ENCODE measurements at places on chromosomes 4 and X.

DNA sequence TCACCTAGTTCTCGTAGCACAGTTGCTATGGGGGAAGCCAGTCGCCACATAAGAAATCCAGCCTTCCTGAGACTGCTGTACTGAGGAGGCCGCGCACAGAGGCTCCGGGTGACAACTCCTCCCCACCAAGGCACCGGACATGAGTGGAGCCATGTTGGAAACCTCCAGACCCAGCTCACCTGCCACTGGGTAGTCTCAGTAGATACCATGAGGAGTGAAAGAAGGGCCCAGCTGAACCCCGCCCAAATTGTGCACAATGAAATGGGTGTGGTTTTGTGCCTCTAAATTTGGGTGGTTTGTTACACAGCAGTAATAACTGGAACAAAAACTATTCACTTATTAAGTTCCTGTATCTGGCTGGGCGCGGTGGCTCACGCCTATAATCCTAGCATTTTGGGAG, 198.7 kb downstream of the BCOR start:
- no peak for DNase-seq

DNA sequence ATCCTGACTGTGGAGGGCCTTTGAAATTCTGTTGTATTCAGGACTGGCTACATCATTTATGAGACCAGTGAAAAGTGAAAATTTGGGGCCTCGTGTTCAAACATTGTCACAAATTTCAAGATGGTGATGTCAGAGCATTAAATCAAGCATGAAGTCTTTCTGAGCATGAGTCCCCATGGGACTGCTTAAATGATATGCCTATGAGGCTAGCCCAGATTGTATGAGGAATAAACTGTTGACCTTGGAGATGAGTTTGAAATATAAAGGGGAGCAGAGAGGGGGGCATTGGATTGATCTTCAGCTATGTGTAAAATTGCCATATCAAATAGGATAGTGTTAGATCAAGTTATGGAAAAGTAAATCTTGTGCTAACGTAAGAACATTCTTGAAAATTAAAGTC, 230.0 kb downstream of the SPANXN3 start:
- no peak for DNase-seq

DNA sequence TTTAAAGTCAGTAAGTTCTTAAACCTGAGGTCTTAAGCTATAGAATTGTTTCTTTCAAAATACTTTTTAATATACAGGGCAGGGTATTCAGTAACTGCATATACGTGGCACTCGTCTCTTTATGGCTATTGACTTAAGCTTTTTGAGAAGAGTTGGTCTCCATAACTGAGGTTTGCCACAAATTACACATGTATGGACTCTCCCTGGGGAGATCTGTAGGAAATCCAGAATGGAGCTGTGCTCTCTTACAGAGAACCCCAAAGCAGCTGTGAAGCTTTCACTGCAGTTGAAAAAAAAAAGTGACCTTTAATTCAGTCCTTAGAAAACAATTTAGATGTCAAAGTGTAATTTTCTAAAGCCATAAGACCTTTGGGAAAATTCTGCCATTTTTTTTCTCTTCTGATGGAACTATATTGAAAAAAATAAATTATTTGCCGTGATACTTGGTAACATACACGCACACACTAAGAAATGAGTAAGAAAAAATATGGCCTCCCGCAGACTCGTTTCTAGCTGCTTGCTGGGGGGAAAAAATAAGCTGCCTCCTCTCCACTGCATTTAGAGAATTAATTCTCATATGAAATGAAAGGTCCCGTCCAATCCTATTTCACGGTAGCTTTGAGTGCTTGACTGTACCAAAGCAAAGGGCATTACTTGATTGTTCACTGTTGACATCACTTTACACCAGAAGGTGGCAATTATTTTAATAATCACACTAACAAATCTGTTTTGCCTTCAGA, 159.4 kb upstream of the TENM3 start:
- no peak for DNase-seq

- no peak for DNase-seq
Measured at GRCh38 chr4:5340991-5341451, 289.7 kb downstream of the STK32B start.

- no peak for DNase-seq
Measured at GRCh38 chrX:150227873-150228410, 135.2 kb upstream of the MAMLD1 start.

DNA sequence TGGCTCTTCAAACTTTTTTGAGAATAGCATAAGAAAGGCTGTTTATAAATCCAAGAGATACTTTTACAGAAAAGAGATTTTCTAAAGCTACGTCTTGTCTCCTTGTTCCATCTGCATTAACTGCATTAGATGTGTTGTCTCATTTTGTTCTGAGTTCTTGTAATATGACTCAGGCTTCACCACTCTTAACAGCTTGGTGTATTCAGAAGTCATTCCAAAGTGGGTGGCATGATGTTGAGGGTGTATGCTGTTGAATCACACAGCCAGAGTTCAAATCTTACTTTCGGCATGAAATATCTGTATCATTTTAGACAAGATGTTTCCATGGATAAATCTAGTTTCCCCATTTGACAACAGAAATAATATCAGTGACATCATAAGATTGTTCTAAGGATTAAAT, 30.1 kb downstream of the SYTL5 start:
- DNase-seq, result no peak

DNA sequence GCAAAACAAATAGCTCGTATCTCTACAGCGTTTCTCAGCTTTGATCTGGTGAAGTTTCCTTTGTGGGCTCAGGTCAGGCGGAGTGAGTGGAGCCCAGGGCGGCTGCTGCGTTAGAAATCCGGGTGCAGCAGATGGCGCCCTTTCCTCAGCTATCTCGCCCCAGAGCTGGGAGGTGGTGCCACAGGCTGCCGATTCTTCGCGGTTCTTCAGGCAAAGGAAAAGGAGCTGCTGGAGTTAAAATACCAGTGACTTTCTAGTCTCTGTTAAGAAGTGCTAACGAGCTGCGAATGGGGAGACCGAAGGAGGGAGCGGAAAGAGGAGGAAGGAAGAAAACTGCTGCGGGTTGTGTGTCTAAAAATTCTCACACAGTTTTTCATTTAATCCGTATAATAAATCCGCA, 114.6 kb downstream of the CPE start:
- peak; percentile 73 for DNase-seq

DNA sequence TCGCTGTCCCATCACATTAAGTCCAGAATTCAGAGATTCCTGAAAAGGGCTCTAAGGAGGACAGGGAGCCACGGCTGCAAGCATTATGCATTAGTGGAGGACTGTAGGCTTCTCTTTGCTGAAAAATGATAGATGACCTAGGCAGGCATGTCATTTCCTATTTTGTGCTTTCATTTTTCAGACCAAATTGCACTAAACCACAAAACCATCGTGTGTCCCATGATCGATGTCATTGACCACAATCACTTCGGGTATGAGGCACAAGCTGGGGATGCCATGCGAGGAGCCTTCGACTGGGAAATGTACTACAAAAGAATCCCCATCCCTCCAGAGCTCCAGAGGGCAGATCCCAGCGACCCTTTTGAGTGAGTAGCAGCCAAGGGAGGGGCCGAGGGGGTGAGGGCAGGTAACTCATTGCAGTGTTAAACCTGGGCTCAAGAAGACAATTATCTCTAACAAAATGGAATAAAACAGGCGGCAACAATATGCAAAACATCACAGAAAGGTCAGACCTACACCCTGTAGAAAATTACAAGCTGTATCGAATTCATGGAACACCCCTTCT, 355.2 kb upstream of the GALNT7 start:
- DNase-seq, result no peak

DNA sequence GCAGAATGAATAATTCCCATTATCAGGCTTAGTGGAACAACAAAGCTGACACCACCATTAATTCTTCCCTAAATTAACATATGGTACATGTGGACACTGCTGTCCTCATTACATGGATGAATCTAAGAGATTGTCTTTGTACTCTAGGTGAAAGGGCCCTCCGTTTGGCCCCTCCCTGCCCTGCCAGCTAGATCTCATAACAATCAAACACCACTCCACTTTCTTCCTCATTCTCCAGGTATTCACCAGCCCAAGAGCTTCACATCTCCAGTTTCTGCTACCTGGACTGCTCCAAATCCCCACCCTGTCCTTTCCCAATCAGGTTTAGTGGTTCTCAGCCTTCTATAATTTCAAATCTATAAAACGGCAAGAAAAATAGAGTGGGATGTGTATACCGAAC, 3.8 kb downstream of the HSD17B11 start:
- no peak for DNase-seq

GRCh38 chrX:83529950-83530349, 21.9 kb downstream of the POU3F4 start:
- no peak for DNase-seq

DNA sequence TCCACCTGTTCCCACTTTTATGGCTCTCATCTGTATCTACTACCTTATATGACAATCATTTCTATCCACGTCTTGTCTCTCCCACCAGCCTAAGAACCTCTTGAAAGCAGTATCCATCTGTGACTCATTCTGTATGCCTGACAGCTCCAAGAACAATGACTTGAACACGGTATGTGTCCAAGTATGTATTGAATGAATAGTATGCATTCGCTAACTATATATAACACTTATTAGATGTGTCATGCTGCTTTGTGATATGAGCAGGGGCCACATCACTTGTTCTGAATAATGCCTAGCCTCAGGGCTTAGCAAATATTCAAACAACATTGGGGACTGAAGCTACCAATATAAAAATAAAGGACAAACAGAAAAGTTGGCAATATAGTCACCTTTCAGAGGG, 4.9 kb downstream of the OPHN1 start:
- no peak for DNase-seq

DNA sequence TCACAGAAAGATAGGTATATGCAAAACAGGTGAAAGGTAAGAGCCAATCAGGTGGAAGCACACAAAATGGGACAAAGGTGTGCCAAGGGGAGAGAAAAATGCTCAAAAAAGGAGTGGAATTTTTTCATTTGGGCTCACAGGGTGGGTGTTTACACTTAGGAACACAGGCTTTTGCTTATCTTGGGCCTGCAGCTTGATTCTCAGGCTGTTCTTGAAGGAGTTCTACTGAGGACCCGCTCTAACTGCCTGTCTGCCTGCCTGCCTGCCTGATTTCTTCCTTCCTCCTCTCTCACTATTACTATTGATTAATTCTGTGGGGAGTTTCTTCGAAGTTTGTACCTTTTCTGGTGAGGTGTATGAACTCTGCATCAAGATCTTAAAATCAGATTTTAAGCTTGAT, 120.3 kb upstream of the CTSO start:
- no peak for DNase-seq

DNA sequence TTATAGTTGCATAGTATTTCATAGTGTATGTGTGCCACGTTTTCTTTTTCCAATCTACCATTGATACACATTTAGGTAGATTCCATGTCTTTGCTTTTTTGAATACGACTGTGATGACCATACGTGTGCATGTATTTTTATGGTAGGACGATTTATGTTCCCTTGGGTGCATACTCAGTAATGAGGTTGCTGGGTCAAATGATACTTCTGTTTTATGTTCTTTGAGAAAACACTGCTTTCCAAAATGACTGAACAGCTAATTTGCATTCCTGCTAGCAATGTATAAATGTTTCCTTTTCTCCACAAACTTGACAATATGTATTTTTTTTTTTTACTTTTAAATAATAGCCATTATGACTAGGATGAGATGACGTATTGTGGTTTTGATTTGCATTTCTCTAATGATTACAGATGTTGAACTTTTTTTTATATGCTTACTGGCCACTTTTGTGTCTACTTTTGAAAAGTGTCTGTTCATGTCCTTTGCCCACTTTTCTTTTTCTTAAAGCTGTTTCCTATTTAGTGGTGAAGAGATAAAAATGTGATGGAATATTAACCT, 969.5 kb upstream of the NDST4 start:
- no peak for DNase-seq

- DNase-seq, result peak; percentile 13
Measured at GRCh38 chr4:22739968-22740367, 47.2 kb downstream of the GBA3 start.

DNA sequence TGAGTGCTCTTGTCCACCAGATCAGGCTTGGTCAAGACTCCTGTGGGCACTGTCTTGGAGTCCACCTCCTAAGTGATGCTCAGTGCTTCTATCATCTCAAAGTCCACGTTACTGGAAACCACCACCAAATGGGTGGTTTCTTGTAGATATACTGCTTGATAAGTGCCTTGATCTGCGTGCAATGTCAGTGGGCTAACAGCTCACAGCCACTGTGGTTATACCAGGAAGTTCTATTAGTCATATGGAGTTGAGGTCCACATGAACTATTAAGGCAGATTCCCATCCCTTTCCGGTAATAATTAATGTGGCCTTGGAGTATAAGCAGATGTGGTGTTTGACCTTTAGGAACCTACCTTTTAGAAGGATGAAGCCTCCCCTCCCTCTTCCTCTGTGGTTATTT, 161.9 kb downstream of the ZNF518B start:
- DNase-seq, result no peak

DNA sequence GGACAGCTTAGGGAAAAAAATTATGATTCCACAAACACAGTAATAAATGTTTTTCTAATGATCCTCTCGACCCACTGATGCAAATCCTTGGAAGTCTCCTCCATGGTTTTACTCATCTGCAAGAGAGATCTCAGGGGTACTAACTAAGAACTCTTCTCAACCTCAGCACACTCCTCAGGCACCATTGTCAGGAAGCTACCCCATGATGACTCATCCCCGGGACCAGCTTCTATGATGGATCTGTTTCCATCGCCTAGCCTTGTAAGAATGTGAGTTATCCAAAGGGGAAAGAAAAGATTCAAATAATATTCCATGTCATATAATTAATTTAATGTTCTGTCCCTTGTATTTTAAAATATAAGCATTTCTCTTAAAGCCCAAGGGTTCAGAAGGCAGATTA, 816.1 kb upstream of the IGFBP7 start:
- DNase-seq, result no peak

DNA sequence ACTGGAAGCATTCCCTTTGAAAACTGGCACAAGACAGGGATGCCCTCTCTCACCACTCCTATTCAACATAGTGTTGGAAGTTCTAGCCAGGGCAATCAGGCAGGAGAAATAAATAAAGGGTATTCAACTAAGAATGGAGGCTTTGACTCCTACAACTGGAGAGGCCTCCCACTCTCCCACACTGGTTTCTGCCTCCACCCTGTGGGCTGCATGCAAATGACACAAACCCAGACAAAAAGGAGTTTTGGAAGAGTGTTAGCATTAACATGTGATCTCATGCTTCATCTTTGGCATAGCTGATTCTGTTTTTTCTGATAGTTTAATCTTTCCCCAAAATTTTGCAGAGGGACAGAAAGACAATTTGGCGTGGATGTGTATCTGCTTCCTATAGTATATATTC, 80.8 kb upstream of the IQCM start:
- no peak for DNase-seq

DNA sequence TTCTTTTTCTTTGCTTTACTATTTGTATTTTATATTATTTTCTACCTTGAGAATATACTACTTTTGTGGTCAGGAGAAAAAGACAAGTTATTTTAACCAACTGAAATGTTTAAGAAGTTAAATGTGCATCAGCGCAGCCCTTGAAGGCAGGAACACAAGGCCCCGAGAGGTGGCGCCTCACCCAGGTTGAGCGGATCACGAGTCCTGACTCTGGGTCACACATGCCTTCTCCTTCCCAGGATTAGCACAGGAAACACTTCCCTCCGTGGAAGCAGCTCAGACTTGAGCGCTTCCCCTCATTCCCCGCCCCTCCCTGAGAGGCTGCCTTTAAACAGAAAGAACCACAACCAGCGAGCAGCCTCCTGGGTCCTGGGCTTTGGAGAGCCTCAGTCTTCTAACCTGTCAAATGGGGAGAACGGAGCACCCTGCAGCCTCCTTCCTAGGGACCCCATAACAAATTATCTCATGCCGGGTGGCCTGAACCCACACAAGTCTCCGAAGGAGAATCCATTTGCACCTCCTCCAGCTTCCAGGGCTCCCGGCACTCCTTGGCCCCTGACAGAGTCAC, 217.6 kb downstream of the AFAP1 start:
- no peak for DNase-seq
